Fibroblast of lung (primary cell): ENCODE measurements at places on chromosomes 11 and 22. TPM values are rescaled to one million over a fixed set of nuclear protein-coding genes. Genes with fewer than 3 reads are reported as not detected.

- DNase-seq: no peak
Observed at GRCh38 chr11:78789375-78789774, 214.7 kb upstream of the NARS2 start.

GRCh38 chr22:11616811-11617210 is 3911.2 kb upstream of the OR11H1 start:
- no peak for DNase-seq

The SEPTIN3 gene
- 0.26 and 0.33 TPM in 2 replicates for total RNA-seq

DNA sequence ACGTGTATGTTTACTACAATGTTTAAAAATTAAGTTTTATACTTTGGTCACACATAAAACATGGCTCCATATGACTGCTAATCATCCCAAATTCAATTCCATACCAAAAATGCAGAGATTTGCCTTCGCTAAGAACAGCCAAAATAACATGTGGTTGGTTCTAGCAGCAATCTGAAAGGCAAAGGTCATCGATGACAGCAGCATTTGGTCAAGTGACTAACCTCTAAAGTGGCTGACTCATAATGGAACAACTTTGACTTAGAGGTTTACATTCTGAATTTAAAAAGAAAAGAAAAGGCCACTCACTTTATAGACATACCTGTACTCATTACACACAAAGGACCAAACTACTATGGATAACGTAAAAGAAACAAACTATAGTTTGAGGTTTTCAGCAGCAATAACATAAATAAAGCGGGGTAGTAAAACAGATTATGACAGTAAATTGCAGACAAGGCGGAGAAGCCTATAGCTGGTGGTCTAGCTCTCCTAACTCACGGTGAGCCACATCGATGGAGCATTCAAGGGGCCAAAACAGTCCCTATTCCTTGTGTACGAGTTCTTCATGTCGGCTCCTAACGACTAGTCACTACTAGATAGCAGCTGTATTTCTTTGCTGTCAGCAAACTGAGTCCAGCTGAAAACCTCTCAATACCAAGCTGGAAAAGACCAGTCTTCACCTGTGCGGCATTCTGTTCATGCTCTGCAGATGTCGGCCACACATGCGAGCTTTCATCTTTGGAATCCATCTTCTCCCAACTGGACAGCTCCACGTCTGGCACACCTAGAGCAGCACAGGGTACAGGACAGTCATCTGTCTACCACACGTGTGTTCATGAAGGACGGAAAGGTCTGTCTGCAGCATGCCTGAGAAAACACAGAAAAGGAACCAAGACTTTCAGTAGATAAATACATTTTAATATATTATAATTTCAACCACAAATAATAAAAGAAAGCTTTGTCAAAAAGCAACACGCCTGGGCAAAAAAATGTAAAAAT is 42.1 kb downstream of the PRDM10 start:
- DNase-seq: peak; percentile 95

DNA sequence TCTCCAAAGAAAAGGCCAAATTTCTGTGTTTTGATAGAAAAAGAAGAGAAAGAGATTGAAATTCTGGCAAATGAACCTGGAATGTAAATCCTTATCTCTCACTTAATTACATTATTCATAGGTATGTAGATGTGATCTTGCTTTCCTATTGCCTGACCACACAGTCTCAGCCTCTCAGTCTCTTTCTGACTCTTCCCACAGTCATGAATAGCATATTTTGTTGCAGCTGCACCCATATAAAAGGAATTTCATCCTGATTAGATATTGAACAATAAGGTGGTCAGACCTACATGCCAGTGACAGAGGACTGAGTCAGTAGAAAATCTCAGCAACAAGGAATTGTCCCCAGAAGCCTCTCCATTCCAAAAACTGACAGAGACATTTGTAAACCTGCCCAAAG is 62.9 kb upstream of the LRRC4C start:
- no peak for DNase-seq

The CHRM1 gene
- total RNA-seq: not detected in 2 replicates

The ADORA2A gene
- 0.77 and 1.5 TPM in 2 replicates for total RNA-seq

The CBLIF gene
- not detected in 2 replicates for total RNA-seq

DNA sequence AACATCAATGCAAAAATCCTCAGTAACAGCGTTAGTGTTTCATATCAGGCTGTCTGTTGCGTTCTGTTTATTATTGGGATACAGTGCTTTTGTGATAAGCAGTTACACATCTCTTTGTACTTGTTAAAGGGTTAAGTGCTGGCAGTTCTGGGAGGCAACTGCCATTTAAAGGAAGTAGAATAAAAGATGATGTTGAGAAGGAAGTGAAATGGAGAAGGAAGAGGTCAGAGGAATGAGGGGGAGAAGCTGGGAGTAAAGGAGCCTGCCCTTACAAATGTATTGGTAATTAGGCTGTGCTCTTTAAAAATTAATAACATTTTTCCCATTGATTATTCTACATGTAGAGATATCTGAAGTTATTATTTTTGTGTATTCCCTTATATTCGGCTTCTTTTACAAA is 674.7 kb downstream of the NTM start:
- DNase-seq: no peak

DNA sequence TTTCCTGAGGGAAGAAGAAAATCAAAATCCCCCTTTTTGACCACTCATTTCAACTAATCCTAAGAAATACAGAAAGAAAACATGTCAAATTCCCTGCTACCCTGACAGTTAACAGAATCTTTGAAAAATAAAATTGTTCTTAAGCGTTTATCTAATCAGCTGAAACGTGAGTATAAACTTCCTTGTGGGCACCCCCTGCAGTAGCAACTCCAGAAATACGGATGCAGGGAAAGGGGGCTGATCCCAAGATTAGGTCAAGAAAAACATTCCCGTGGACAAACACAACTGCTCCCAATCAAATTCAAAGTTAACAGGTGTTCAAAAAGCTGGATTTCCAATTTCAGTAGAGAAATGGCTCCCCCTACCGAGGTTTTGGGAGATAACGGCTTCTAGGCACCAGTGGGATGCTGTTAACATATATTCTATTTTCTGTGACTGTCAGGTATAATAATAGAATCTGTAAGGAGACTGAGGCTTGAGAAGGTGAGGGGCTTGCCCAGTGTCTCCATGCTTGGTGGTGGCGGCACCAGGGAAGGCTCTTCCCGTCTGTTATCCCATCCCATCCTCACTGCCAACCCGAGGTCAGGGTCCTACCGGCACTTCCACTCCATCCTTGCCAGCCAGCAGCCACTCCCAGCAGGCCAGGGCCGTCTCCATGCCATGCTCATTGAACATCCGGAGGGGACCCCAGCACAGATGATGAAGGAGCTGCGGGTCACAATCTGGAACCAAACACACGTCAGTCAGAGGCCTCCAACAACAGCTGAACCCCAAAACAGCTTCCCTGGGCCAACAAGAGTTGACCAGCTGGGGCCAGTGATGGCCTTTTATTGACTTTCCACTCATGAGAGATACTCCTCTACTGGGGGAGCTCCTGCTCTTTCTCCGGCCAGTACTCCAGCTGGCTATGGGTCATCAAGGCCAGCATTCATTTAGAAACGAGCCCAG is 32.0 kb upstream of the SERPIND1 start:
- DNase-seq: peak; percentile 34

GRCh38 chr22:28034145-28034759 is 115.2 kb upstream of the PITPNB start:
- no peak for DNase-seq

- DNase-seq: no peak
Observed at GRCh38 chr11:88657076-88657738, 319.7 kb upstream of the CTSC start.

DNA sequence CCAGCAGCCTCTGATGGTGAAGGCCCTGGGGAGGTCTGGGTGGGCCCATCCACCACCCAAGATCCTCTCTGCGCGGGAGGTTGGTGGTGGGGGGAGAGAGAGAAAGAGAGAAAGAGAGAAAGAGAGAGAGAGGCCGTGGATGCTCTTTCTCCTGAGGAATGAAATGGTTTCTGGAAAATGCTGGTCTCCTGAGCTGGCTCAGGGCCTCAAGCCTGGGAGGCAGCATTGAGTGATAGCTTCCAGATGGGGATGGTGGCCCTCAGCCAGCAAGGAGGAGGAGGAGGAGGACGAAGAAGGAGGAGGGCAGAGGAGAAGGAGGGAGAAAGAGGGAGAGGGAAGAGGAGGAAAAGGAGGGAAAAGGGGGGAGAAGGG is 4.6 kb downstream of the TSPAN32 start:
- peak; percentile 94 for DNase-seq

The DGCR6 gene
- total RNA-seq: 0.51 and 0.83 TPM in 2 replicates

DNA sequence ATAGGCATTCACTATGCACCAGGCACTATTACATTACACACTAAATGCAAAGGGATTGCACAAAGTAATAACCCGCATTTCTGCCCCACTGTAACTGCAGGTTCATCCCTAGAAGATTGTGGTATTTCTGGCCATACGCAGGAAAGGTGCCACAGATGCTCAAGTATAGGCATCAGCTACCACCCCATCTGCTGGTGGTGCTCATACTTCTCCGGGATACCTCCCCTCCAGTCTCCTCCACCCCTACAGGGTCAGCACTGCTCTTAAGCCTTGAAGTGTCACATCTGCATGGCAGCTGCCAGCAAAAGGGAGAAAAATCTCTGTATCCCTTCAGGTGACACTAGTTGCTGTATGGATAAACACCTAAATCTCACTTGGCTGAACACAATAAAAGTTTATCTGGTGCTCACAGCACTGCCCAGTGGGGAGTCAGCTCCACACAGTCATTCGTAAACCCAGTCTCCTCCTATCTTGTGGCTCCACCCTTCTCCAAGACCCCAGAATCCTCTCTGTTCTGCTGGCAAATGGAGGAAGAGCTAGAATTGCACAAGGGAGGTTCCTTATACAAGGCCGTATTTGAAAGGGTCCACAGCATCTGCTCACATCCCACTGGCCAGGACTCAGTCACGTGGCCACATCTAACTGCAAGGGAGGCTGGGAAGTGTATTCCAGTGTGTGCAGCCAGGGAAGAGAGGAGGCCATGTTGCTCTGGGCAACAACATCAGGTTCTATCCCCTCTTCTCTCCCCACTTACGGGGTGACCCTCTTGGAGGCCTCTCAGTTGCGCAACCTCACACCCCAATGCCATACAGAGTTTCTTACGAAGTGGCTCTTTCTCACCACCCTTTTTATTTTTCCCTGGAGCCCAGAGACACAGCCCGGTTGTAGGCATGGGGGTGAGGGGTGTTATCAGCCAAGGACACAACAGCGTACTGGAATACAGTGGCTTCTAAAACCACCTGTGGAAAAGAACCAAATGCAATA is 114.7 kb downstream of the BUD13 start:
- no peak for DNase-seq

DNA sequence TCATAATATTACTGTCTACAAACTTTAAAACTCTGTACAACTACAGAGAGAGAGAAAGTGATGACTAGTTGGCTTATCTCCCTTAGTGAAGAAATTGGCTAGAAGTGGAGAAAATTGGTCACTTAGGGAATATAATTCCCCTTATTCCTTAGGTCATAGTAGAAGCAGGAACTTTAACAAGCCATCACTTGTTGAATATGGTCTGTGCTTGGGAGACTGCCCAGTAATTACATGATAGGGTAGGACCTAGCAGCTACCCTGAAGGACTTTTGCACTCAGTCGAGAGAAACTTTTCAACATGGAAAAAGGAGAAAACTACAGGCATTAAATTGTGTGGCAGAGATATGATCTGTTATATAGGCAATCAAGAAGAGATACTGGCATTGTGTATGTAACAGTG is 576.5 kb upstream of the CCDC90B start:
- peak; percentile 11 for DNase-seq
